ENCODE measurements at places on chromosomes 2 and 18. TPM values are rescaled to one million over a fixed set of nuclear protein-coding genes. Genes with fewer than 3 reads are reported as not detected.

Gene SP110
- total RNA-seq = 10.1 TPM

Gene ARL4C
- total RNA-seq = 8.1 TPM

Gene C18orf32
- total RNA-seq = 13.3 TPM

Gene SCYGR4
- not detected for total RNA-seq

Gene SKA1
- 6.9 TPM for total RNA-seq

Gene KCNJ13
- total RNA-seq = not detected

Gene SMAD7
- 6.6 TPM for total RNA-seq

Gene NT5C1B
- not detected for total RNA-seq

Gene COL4A4
- total RNA-seq = under 0.01 TPM

Gene ABCA12
- total RNA-seq = 0.10 TPM
